ENCODE measurements at places on chromosomes 7 and 10. TPM values are rescaled to one million over a fixed set of nuclear protein-coding genes. Genes with fewer than 3 reads are reported as not detected.

Gene FRMD4A
- 75.3 TPM for total RNA-seq

Gene MYL10
- total RNA-seq = not detected

Gene A1CF
- total RNA-seq = not detected

Gene ITPRID1
- total RNA-seq = not detected

Gene TNS3
- 34.6 TPM for total RNA-seq

Gene MGAM2
- not detected for total RNA-seq

Gene NUTM2A
- 0.79 TPM for total RNA-seq

Gene CALML5
- not detected for total RNA-seq

Gene TCF7L2
- 3.2 TPM for total RNA-seq

Gene LBX1
- not detected for total RNA-seq

Gene PTPRE
- 38.5 TPM for total RNA-seq

Gene WIPF3
- total RNA-seq = not detected

Gene AOAH
- total RNA-seq = 0.07 TPM

Gene PNLIPRP2
- total RNA-seq = not detected

Gene TUBGCP2
- 39.6 TPM for total RNA-seq

Gene TMEM139
- not detected for total RNA-seq

Gene BTBD16
- not detected for total RNA-seq

Gene NAT16
- total RNA-seq = not detected

Gene AKR1D1
- not detected for total RNA-seq

Gene PCLO
- 0.33 TPM for total RNA-seq

Gene PAPOLB
- not detected for total RNA-seq

Gene ERVW-1
- not detected for total RNA-seq

Gene PPP1R17
- total RNA-seq = not detected

Gene MEST
- 1.0 TPM for total RNA-seq

Gene LIPF
- not detected for total RNA-seq

Gene METTL27
- 3.1 TPM for total RNA-seq

Gene C7orf57
- total RNA-seq = 0.15 TPM

Gene CYP3A7
- total RNA-seq = not detected

Gene UPK3B
- 1.1 TPM for total RNA-seq

Gene GIMAP1
- total RNA-seq = 9.4 TPM

Gene SRPK2
- 32.3 TPM for total RNA-seq

Gene DHX32
- total RNA-seq = 49.4 TPM

Gene TCTN3
- 46.8 TPM for total RNA-seq

Gene PGAM2
- total RNA-seq = not detected

Gene VSIR
- 59.2 TPM for total RNA-seq

Gene LRRC61
- 1.00 TPM for total RNA-seq

Gene CD36
- total RNA-seq = 9.4 TPM

Gene CYP2C19
- not detected for total RNA-seq

Gene LRIT1
- total RNA-seq = not detected

Gene ADAM12
- 0.20 TPM for total RNA-seq

Gene ZC3HAV1L
- total RNA-seq = 15.3 TPM

Gene HPS6
- total RNA-seq = 36.1 TPM

Gene COBL
- not detected for total RNA-seq

Gene SLC18A3
- not detected for total RNA-seq

Gene DUSP5
- total RNA-seq = 44.3 TPM

Gene AGR2
- not detected for total RNA-seq

Gene HACD1
- total RNA-seq = 19.9 TPM

Gene PSD
- total RNA-seq = not detected

Gene HOXA7
- 11.9 TPM for total RNA-seq

Gene HTR7
- not detected for total RNA-seq

Gene OR6V1
- total RNA-seq = not detected

Gene GHRHR
- not detected for total RNA-seq

Gene TIMM23
- total RNA-seq = 112 TPM

Gene TET1
- total RNA-seq = 0.69 TPM

Gene OR2A5
- total RNA-seq = not detected
